ENCODE measurements at places on chromosomes 1 and 21.
A peak's percentile ranks its signal among the peaks of the same experiment; 100 is the strongest.

DNA sequence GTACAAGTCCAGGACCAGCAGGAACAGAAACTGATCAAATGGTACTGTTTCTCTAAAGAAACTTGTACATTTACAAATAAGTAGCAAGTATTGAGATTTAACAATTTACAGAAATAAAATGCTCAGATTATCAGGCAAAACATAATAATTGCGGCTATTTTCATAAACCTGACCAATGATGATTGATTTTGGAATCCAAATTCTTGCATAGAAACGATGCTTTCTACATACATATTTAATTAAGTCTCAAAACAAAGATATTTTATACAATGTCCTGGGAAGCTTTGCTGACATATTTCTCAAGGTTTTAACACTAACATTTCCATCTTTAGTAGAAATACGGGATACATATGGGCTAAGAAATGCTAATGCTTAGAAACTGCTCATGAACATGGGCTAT, 157.1 kb downstream of the VAV3 start:
- H3K4me1 ChIP-seq, result no peaks in the 10 kb centered on the region
- no peak overlapping the region for H3K4me3 ChIP-seq
- H3K27ac ChIP-seq, result no peak overlapping the region

DNA sequence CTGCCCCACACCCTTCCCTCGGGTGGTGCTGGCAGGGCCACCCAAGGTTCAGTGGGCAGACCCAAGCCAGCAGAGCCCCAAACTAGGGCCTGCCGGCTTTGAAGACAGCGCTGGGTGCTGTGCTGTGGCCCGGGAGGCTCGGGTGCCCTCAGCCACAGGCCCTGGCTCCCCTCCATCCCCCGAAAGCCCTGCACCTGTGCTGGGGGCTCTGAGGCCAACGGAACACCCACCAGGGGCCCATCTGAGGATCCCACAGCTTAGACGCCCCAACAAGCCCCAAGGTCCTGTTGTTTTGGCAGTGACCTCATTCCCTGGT, 8.6 kb downstream of the ITGB2 start:
- no peaks in the 10 kb centered on the region for H3K36me3 ChIP-seq
- H3K4me1 ChIP-seq, result no peaks in the 10 kb centered on the region
- no peak overlapping the region for H3K27ac ChIP-seq
- no peak overlapping the region for H3K4me3 ChIP-seq
- DNase-seq, result no peak

DNA sequence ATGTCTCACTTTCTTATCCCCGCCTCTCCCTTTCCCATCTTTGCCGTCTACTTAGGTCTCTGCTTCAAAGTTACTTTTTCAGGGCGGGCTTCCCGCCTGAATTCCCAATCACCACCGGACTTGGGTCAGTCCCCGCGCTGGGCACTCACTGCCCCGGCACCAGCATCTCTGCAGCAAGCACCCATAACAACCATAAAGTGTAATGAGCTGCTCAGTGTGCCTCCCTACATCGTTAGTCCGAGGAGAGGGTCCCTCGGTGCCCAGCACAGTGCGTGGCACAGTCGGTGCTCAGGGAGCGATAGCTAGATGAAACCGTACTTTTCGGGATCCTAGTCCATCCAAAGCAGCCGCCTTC, 633 bp upstream of the CTPS1 start:
- peak overlapping the region; percentile 86 for H3K4me3 ChIP-seq
- H3K27ac ChIP-seq, result peak overlapping the region; percentile 5
- no peaks in the 10 kb centered on the region for H3K27me3 ChIP-seq
- peaks cover 6% of the 10 kb centered on the region for H3K4me1 ChIP-seq
- no peak for DNase-seq
- peaks cover 5% of the 10 kb centered on the region for H3K36me3 ChIP-seq

- no peak overlapping the region for H3K4me3 ChIP-seq
- no peaks in the 10 kb centered on the region for H3K4me1 ChIP-seq
- no peaks in the 10 kb centered on the region for H3K27me3 ChIP-seq
Observed at GRCh38 chr1:15397236-15397635, 12.5 kb upstream of the EFHD2 start.

- no peaks in the 10 kb centered on the region for H3K36me3 ChIP-seq
- H3K4me3 ChIP-seq, result no peak overlapping the region
- H3K4me1 ChIP-seq, result no peaks in the 10 kb centered on the region
- no peak overlapping the region for H3K27ac ChIP-seq
- H3K27me3 ChIP-seq, result no peaks in the 10 kb centered on the region
- DNase-seq, result no peak
Observed at GRCh38 chr21:15206514-15206913, 141.7 kb upstream of the NRIP1 start.

DNA sequence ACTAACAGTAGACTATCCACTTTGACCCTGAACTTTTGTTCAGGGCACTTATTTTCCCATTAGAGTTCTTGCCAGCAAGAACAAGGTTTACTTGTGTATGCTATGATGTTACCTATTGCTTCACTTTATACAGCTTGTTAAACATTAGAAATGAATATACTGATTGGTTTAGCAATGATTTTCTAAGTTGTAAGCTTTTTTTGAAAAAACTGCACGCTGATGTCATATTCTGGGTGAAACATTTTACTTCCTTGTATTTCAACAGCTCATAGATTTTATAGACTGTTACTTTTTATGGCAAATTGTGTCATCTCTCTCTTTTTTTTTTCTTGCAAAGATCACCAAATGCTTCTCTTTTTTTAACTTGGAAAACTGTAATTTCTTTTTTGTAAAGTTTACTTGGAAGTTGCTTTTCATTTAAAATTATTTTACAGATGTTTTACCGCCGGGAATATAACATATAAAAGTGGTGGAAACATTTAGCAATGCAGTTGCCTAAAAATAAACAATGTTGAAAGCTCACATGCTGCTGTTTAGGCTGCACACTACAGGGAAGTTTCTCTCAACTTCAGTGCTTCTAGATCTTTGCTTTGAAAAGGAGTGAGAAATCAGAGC, 215.3 kb upstream of the NFIA start:
- no peak for DNase-seq
- H3K27me3 ChIP-seq, result no peaks in the 10 kb centered on the region
- no peaks in the 10 kb centered on the region for H3K36me3 ChIP-seq

DNA sequence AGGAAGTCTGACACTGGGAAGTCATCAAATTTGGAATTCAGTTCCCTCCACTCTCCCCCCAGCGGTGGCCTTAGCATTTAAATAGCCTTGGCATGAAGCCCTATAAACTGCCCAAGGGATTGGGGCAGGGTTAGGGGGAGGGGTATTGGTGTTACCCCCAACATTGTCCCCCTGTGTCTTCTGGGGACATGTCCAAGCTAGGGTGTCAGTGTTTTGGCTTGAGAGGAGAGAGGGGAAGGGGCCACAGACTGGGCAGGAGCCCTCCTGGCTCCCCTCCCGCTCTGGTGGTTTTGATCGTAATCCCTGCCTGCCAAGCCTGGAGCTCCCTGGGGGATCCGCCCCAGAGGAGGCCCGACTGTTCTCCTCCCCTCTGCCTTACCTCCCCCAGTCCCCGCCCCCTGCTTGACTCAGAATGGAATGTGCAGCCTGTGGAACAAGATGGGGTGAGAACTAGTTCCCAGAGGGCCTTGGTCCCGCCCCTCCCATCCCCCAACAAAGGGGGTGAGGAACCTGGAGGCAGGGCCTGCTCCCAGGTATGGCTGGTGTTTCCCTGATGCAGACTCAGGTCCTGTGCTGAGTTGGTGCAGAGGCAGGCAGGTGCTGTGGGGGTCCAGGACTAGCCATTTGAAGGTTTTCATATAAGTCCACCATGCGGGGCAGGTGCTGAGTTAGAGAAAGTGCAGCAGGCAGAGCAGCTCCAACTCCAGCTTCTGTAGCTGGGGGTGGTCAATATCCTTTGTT, 7.4 kb downstream of the SOX13 start:
- no peaks in the 10 kb centered on the region for H3K27me3 ChIP-seq
- peaks cover 41% of the 10 kb centered on the region for H3K4me1 ChIP-seq
- peak overlapping the region; percentile 57 for H3K4me3 ChIP-seq
- H3K27ac ChIP-seq, result peak overlapping the region; percentile 83
- peaks cover 14% of the 10 kb centered on the region for H3K36me3 ChIP-seq
- DNase-seq, result peak; percentile 99

DNA sequence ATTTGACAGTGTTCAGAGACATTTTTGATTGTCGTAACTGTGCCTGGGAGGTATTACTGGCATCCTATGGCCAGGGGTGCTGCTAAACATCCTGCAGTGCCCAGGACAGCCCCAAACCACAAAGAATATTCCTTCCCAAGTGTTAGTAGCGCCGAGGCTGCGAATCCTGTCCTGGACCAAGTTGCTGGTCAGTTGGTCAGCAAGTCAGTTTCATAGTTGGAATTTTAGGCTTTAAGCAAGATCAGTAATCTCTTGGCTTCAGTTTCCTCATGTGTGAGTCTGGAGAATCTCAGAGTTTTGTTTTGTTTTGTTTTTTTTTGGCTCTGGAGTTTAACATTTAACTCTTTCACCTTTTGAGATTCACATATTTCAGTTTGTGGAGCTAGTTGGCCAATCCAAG, 65.0 kb downstream of the MTR start:
- no peaks in the 10 kb centered on the region for H3K27me3 ChIP-seq
- peaks cover 35% of the 10 kb centered on the region for H3K36me3 ChIP-seq
- no peak overlapping the region for H3K27ac ChIP-seq
- H3K4me3 ChIP-seq, result no peak overlapping the region

DNA sequence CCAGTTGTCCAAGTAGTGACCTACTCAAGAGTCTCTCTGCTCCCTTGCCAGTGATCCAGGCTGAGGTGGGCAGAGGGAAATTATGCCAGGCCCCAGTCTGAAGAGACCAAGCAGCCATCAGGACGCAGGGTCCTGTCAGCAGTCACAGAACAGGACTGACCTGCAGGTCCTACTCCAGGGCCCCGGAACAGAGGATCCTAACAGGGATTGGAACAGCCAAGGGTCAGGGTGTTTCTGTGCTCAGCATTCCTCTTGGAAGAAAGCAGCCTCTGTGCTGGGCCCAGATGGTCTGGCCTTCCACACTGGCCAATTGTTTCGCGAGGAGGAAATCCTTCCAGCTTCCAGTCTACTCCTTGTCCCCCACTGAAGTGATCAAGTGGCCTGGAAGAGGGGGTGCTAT, 41.6 kb upstream of the USP1 start:
- no peak for DNase-seq
- no peaks in the 10 kb centered on the region for H3K36me3 ChIP-seq
- H3K4me3 ChIP-seq, result no peak overlapping the region
- H3K4me1 ChIP-seq, result no peaks in the 10 kb centered on the region
- no peak overlapping the region for H3K27ac ChIP-seq

- DNase-seq, result no peak
- no peak overlapping the region for H3K27ac ChIP-seq
- no peaks in the 10 kb centered on the region for H3K27me3 ChIP-seq
- H3K36me3 ChIP-seq, result peaks cover 2% of the 10 kb centered on the region
Observed at GRCh38 chr21:14977814-14978213, 87.0 kb downstream of the NRIP1 start.

GRCh38 chr1:168739908-168740307, 10.9 kb upstream of the DPT start:
- DNase-seq, result no peak
- no peaks in the 10 kb centered on the region for H3K36me3 ChIP-seq
- H3K4me1 ChIP-seq, result no peaks in the 10 kb centered on the region

- no peak for DNase-seq
- H3K36me3 ChIP-seq, result peaks cover 10% of the 10 kb centered on the region
- no peaks in the 10 kb centered on the region for H3K27me3 ChIP-seq
- H3K27ac ChIP-seq, result no peak overlapping the region
- peaks cover 2% of the 10 kb centered on the region for H3K4me1 ChIP-seq
Observed at GRCh38 chr1:166874464-166874863, 1.6 kb downstream of the TADA1 start.

GRCh38 chr21:28704746-28705145, 287.9 kb downstream of the LTN1 start:
- no peak for DNase-seq
- H3K36me3 ChIP-seq, result no peaks in the 10 kb centered on the region
- H3K27ac ChIP-seq, result no peak overlapping the region
- no peaks in the 10 kb centered on the region for H3K4me1 ChIP-seq
- H3K4me3 ChIP-seq, result no peak overlapping the region
- H3K27me3 ChIP-seq, result no peaks in the 10 kb centered on the region

DNA sequence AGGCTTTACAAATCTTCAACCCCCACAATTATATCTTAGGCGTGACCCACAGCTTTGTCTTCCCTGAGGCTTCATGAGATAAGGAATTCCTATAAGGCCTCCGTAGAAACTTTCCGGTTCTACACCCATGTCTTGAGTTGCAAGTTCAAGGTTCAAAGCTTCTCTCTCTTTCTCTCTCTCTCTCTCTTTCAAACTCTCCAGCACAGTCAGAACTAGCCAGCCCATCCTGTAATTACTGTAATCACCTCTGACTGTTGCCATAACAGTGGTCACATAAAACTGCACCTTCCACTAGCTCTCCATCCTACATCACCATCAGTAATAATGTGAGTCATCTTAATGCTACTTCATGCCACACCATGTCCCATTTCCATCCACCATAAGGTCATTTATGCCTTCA, 90.0 kb upstream of the NFASC start:
- no peak for DNase-seq
- no peak overlapping the region for H3K27ac ChIP-seq
- H3K27me3 ChIP-seq, result no peaks in the 10 kb centered on the region
- H3K36me3 ChIP-seq, result no peaks in the 10 kb centered on the region

- H3K27ac ChIP-seq, result no peak within 1 kb of the TSS
- H3K4me1 ChIP-seq, result peaks cover 4% of the 10 kb centered on the region
- H3K27me3 ChIP-seq, result peaks cover 81% of the 10 kb centered on the region
- no peaks in the 10 kb centered on the region for H3K36me3 ChIP-seq
Observed at GRCh38 chr1:3068564-3069431, at the start of gene PRDM16. Gene PRDM16 (plus strand): TSS chr1:3069203. CDS start chr1:3069260, 57 bp downstream.

GRCh38 chr1:190478149-190479049, 735 bp upstream of the BRINP3 start:
- H3K4me1 ChIP-seq, result no peaks in the 10 kb centered on the region
- no peak overlapping the region for H3K27ac ChIP-seq
- H3K4me3 ChIP-seq, result peak overlapping the region; percentile 81
- H3K27me3 ChIP-seq, result peaks cover 20% of the 10 kb centered on the region
- DNase-seq, result peak; percentile 71

GRCh38 chr1:85411567-85412305, 53.2 kb downstream of the DDAH1 start:
- DNase-seq, result no peak
- H3K4me1 ChIP-seq, result peaks cover 3% of the 10 kb centered on the region
- no peaks in the 10 kb centered on the region for H3K36me3 ChIP-seq
- H3K4me3 ChIP-seq, result 0 out of 3 replicates have a peak overlapping the region, but pooled peaks have one; percentile 11
- H3K27ac ChIP-seq, result no peak overlapping the region

DNA sequence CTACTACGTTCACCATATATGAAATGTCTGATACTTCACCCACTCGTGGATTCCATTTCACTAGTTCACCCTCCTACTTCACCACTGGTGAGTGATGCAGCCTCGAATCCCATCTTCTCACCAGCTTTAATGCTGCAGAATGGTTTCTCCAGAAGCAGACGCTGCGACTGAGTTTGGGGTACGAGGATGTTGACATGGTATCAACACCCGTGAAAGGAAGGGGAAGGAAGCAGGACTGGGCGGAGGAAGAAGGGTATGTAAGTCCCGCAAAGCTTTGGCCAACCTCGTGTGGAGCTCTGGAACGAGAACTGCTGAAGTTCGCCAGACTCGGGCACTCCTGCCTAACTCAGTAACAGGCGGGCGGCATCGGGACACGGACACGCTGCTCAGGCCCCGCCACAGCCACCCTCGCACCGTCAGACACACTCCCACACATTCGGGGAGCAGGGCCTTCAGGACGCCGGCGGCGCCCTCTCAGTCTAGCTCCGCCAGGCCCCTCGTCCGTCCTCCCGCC, 833 bp upstream of the DIP2A start:
- H3K4me1 ChIP-seq, result no peaks in the 10 kb centered on the region
- H3K27ac ChIP-seq, result peak overlapping the region; percentile 52
- H3K36me3 ChIP-seq, result peaks cover 25% of the 10 kb centered on the region
- peak; percentile 37 for DNase-seq
- no peaks in the 10 kb centered on the region for H3K27me3 ChIP-seq
- H3K4me3 ChIP-seq, result peak overlapping the region; percentile 85

- H3K36me3 ChIP-seq, result peaks cover 3% of the 10 kb centered on the region
- H3K4me1 ChIP-seq, result no peaks in the 10 kb centered on the region
- H3K4me3 ChIP-seq, result no peak overlapping the region
- H3K27ac ChIP-seq, result no peak overlapping the region
- H3K27me3 ChIP-seq, result no peaks in the 10 kb centered on the region
Observed at GRCh38 chr21:27525780-27526179, 558.9 kb upstream of the ADAMTS5 start.
